ENCODE measurements at places on chromosomes 2 and 18.

DNA sequence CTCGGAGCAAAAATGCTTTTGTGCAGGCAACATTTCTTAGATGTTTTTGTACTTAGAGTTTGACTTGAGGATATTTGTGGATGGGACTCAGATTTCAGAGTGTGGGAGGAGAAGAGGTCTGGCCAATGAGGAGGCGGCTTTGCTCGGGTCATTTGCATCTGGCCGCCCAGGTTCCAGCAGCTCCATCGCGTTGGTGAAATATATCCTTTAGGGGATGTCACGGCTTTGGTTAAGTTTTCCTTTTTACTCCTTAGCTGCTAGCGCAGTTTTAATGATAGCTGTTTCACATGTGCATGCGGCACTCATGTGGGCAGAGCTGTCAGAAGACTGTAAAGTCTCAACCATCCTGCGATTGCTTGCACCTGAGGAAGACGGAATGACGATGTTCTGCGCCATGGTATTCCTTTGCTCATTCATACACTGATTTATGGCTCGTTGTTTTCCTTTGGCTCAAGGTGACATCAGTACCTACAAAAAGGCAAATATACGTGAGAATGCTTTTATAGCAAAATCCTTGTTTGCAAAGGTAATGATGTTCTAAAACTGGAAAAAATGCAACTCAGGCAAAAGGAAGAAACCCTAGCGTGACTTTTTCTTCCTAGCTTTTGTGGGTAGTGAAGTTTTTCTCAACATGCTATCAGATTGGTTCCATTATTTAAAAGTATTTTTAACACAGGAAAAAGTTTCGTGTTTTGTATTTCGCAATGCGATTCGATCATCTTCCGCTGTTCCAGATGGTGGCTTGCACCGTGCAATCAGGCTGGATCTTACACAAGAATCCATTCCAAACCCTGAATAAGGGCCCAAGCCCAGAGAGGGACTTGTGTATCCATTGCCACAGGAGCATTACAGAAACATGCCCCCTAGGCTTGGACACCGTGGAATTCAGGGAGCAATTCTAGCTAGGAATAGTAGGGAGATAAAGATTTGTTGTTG, 70.5 kb upstream of the ZNF516 start:
- DNase-seq = no peak

GRCh38 chr18:14086458-14087231, 45.6 kb downstream of the ZNF519 start:
- no peak for DNase-seq

DNA sequence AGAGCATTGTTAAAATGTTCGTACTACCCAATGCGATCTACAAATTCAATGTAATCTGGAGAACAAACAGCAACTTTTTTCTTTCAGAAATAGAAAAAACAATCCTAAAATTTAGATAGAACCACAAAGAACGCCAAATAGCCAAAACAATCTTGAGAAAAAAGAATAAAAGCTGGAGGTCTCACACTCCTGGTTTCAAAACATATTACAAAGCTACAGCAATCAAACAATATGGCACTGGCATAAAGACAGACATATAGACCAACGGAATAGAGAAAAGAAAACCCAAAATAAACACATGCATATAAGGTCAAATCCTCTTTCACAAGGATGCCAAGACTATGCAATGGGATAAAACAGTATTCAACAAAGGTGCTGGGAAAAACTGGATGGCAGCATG, 74.5 kb downstream of the MAP4K3 start:
- DNase-seq = no peak

- DNase-seq = no peak
Observed at GRCh38 chr2:189116087-189116486, 63.5 kb downstream of the COL5A2 start.

GRCh38 chr2:125254010-125254409, 1228.9 kb downstream of the CNTNAP5 start:
- DNase-seq = no peak
